ENCODE measurements at places on chromosomes 6 and 20.
A peak's percentile ranks its signal among the peaks of the same experiment; 100 is the strongest.

- no peak for DNase-seq
Observed at GRCh38 chr6:47670851-47671250, 27.5 kb upstream of the ADGRF4 start.

- no peak for DNase-seq
Observed at GRCh38 chr6:47420394-47421371, 56.9 kb upstream of the CD2AP start.

DNA sequence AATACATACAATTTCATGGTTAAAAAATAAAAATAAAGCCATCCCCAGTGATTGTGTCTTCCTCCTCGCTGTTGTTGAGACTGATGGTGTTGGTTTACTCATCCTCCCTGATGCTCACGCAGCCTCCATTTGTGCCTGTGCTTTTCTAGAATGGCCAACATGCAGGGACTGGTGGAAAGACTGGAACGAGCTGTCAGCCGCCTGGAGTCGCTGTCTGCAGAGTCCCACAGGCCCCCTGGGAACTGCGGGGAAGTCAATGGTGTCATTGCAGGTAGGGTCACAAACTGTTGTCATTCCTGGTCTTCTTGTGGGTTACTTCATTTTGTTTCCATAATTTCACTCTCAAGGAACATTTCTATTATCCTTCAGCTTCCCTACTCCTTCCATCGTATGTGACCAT is 28.0 kb downstream of the CAP2 start:
- no peak for DNase-seq

DNA sequence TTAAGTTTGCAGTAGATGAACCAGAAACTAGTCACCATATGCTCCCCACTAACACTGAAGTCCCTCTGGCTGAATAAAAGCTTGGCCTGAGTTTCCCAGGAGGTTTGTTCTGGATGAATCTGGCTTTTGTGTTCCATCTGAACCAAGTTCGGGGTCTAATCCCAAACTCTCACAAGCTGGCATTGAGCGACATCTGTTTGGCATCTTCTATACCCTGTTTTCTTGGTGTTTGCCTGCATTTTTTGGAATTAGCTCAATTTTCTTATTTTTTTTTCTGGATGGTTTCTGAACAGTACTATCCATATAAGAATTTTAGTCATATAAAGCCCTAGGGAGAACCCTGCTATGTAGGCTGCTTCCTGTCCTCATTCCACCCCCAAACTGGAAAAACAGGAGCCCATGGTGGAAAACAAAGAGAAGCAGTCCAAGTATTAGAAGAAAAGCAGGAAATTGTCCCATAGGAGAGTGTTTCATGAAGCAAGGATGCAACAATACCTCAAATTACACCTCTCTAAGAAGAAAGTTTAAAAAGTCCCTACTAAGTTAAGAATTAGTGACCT is 737.1 kb downstream of the DHX35 start:
- DNase-seq = no peak

DNA sequence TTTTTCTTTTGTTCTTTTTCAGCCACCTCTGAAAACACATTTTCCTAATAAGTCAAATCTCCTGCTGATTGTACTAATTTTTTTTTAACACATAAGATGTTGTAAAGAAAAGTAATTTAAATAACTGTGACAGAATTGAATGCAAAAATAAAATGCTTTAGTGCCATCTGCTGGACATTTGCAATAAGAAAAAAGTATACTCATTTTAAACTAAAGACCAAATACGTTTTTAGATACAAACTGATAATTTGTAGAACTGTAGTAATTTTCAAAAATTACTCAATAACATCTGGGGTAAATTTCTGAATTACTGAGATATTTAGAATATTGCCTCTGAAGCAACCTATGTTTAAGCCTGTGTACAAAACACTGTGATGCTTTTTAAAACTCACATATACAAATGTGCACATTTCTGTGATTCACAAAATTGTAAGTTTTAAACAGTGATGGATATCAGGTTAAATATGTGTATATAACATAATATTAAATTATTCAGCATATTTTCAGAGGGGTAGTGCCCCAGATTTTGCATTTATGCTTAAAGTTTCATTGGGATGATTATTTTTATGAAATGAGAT is 198.7 kb downstream of the RIMS1 start:
- no peak for DNase-seq

- DNase-seq = no peak
Observed at GRCh38 chr6:78031228-78031627, 378.4 kb downstream of the MEI4 start.

DNA sequence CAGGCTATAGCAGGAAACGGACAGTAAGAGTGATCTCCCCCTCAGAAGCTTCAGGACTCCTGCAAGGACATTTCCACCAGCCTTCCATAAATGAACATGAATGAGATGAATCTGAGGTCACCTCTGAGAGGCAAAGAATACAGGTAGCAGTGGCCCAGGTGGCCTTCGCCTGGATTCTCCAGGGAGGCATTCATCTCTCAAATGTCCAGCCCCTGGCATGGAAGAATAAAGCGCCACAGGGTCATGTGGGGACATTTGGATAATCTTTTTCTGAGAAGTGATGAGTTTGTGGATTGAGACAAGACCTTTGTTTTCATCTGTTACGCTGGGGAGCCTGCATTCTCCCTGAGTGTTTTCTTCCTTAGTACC is 2.9 kb downstream of the GMPR start:
- no peak for DNase-seq

GRCh38 chr6:27726619-27727023 is 185.6 kb downstream of the OR2B2 start:
- DNase-seq = no peak

DNA sequence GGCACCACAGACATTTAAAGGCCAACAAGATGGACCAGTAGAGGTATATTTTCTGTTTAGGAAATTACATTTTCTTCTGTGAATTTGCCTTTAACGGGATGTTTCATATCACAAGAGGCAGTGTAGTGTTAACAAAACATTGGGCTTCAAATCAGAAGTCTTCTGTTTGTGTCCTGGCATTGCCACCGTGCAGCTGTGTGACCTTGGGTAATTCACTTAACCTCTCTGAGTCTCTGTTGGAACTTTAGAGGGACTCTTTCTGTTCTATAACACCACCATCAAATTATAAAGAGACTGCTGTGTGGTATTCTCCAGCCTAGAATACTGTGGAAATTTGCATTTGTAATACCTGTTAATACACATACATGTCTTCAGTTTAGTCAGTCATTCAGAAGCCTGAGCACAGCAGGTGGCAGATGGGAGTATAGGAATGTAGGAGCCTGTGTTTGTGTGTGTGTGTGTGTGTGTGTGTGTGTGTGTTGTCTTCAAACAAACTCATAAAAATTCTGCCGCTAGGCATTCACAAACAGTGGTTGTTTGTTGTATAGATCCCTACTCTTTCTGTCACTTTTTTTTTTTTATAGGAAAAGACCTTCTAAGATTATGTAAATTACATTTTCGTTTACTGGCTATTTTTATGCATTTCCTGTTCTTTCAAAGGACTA is 22.6 kb downstream of the UST start:
- DNase-seq = no peak

DNA sequence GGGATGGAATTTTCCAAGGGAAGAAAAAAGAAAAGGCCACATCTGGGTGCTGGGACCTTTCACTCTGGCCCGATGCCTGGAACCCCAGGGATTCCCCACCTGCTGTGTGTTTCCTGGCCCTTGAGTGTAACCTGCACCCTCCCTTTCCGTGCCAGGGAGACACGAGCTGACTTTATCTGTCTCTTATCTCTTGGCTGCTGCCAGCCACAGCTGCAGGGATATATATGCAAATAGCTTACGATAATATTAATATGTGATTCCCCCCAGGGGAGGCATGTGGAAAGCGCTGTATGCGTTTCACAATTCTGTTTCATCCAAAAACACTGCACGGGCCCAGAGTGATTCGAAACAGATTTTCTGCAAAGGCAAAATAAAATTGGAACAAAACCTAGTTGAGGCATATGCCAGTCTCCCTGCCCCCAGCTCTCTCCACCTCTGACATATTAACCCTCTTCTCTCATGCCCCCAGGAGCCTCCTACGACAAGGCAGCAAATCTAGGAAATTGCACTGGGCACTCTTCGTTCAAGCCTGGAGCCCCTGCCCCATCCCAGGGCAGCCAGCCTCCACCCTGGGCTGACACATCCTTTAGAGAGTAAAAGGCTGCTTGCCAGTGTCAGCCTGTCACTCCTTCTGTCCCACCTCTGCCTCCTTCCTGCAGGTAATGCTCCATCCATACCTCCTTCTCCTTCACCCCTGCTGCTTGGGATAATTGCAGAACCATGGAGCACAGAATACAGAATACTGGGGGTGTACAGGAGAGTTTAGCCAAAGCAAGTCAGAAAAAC is 1.3 kb downstream of the RIPOR3 start:
- DNase-seq = peak; percentile 35

- DNase-seq = no peak
Observed at GRCh38 chr6:87687296-87687695, 14.7 kb downstream of the AKIRIN2 start.

DNA sequence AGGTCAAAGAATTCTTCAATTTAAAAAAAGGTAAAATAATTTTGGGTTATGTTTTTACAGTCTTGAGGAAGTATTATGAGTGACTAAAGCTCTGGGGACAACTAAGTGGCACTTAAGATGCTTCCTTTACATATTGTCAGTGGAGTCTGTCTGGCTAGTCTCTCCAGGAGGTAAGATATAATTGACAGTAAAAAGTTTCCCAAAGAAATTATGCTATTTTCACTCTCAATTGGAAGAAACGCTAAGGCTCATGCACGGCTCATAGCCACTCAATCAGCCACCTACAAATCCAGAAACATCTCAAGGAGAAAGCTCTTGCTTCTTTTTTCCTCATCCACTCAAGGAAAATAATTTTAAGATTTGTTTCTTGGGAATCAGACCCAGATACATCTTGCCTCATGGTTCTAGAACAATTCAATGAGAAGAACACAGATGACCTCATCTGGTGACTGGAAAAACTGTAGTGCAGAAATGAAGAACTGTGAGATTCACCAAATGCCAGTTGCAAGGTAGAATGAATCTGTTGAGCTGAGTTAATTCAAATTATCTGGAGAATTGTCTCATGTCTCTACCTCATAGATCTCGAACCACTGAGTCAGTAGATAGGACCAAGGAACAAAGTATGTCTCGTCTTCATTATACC is 252.9 kb downstream of the TPBG start:
- DNase-seq = no peak

DNA sequence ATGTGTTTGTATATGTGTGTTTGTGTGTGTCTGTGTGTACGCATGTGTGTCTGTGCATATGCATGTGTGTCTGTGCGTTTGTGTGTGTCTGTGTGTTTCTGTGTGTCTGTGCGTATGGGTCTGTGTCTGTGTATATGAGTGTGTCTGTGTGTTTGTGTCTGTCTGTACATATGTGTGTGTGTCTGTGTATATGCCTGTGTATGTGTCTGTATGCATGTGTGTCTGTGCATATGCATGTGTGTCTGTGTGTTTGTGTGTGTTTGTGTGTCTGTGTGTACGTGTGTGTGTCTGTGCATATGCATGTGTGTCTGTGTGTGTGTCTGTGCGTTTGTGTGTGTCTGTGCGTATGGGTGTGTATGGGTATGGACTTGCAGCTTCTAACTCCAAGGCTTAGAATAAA is 174.0 kb upstream of the NOX3 start:
- no peak for DNase-seq

All from NCI-H2029 (cell line).